ENCODE measurements at places on chromosomes 6 and 20. TPM values are rescaled to one million over a fixed set of nuclear protein-coding genes. Genes with fewer than 3 reads are reported as not detected.

DNA sequence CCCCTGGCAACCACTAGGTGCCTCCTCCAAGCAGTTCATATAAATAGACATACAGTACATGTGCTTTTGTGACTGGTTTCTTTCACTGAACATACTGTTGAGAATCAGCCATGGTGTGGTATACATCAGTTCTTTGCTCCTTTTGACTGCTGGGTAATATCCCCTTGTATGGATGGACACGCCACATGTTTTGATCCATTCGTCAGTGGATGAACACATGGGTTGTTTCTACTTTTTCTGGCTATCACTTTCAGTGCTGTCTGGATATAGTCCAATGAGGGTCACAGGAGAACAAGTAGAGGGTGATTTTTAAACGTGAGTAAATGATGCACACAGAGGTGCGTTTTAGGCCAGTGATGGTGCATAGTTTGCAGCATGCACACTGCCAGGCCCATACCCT, 183.9 kb downstream of the FOXA2 start:
- peaks cover 20% of the 10 kb centered on the region for H3K4me1 ChIP-seq
- no peak for DNase-seq
- H3K4me3 ChIP-seq = no peak overlapping the region
- peaks cover 3% of the 10 kb centered on the region for H3K27me3 ChIP-seq
- H3K36me3 ChIP-seq = no peaks in the 10 kb centered on the region

- no peak for DNase-seq
- no peak overlapping the region for H3K27ac ChIP-seq
- H3K4me3 ChIP-seq = no peak overlapping the region
Measured at GRCh38 chr6:41277605-41278004, 8.9 kb downstream of the TREM1 start.

GRCh38 chr6:85580878-85581267, 12.8 kb downstream of the SNX14 start:
- no peak for DNase-seq
- H3K27me3 ChIP-seq = no peaks in the 10 kb centered on the region
- H3K4me3 ChIP-seq = peak overlapping the region; percentile 28
- H3K36me3 ChIP-seq = peaks cover 40% of the 10 kb centered on the region

DNA sequence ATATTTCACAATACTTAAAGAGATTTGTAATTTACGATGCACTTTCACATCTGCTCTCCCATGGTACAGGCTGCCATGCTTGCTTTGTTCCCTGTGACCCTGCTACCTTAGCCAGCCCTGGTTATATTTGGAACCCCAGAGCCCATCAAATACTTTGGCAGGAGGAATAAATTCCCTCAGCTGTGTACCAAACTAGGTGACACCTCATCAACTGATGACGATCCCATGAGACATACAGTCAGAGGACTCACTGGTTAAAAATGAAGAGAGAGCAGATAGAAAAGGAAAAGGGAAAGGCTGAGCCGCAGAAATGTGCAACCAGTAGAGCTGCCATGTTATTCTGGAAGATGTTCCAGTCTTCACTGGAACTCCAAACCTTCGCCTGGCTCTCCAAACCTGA, 120.0 kb downstream of the SIM1 start:
- DNase-seq = no peak
- H3K4me3 ChIP-seq = no peak overlapping the region
- H3K27ac ChIP-seq = no peak overlapping the region

CCN2 gene
- total RNA-seq = not detected

TMEM244 gene
- not detected for total RNA-seq
